Glutamatergic neuron (in vitro differentiated cells): ENCODE measurements at places on chromosomes 4 and X. TPM values are rescaled to one million over a fixed set of nuclear protein-coding genes. Genes with fewer than 3 reads are reported as not detected.

PNMA5 gene
- total RNA-seq: not detected

GPRIN3 gene
- total RNA-seq: 94.3 TPM

TACC3 gene
- total RNA-seq: 23.0 TPM

GNRHR gene
- total RNA-seq: not detected

CLIC2 gene
- 0.56 TPM for total RNA-seq

PPP1R3F gene
- total RNA-seq: 16.1 TPM

METTL14 gene
- total RNA-seq: 46.4 TPM

DRP2 gene
- total RNA-seq: 0.51 TPM

GAB3 gene
- total RNA-seq: 9.6 TPM

TCP11X2 gene
- 3.7 TPM for total RNA-seq

VSIG4 gene
- total RNA-seq: not detected

CYSLTR1 gene
- 0.25 TPM for total RNA-seq

USP46 gene
- total RNA-seq: 72.4 TPM

MED12 gene
- total RNA-seq: 87.4 TPM

KIF4A gene
- total RNA-seq: 4.6 TPM

ANK2 gene
- 1,513 TPM for total RNA-seq

TKTL2 gene
- total RNA-seq: not detected
